Stimulated activated CD8-positive, alpha-beta memory T cell treated with anti-CD3 and anti-CD28 coated beads, Interleukin-4, amount 100 ng/mL, for 24 hours (primary cell): ENCODE measurements at places on chromosomes 2 and 18.

DNA sequence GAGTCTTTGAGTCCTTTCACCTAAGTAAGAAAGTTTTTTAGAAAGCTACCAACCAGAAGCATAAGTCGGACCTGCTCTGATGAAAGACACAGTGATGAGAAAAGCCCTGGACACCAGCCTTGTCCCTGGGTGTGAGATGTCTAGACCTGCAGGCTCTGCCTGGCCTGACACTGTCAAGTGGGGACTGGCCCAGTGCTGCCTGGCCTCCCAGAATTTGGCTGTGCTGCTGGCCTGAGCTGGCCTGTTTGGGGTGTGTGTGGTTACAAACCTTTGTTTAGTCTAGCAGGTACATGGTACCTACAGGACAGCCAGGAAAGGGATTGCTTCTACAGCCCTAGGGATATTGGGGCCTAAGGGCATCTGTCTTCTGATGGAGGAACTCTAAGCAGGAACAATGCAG is 48.3 kb downstream of the ASB1 start:
- DNase-seq = no peak

GRCh38 chr2:199460846-199461710 is 3.3 kb upstream of the SATB2 start:
- no peak for DNase-seq

- DNase-seq = no peak
These were observed 84.0 kb downstream of the SPP2 start for GRCh38 chr2:234134496-234134895.

DNA sequence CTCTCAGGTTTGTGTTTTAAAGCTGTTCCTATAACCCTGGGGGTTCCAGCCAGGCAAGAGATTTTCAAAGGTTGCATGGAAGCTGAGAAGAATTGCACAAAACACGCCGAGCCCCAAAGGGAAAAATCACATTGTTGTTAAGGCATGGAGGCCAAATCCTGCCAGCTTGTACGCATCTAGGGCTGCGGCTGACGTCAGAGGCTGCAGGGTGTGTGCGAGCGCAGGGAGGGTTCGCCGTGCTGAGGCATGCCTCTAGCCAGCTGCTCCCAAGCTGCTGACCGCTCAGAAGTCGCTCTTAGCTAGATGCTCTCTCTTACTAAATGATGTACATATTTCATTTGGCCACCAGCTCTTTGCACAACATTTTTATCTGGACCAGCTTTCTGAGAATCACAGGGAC is 191.8 kb downstream of the LPIN1 start:
- no peak for DNase-seq

GRCh38 chr2:10531874-10532637 is 83.9 kb upstream of the ODC1 start:
- no peak for DNase-seq

DNA sequence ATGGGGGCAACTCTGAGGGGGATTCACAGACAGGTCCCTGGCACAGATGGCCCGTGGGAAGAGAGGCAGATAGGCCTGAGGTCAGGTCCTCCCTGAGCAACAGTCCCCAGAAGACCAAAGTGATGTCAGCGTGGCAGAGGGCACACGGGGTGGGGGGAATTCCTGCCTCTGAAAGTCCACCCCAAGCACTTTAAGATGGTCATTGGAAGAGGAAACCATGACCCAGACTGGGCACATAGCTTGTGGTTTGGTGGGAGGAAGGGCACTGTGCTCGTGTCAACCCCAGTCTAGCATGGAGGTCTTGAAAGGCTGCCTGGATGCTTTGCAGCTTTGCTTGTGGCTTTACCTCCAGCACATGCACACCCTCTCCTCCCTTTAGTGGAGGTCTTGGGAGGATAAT is 38.0 kb upstream of the SIX2 start:
- no peak for DNase-seq

DNA sequence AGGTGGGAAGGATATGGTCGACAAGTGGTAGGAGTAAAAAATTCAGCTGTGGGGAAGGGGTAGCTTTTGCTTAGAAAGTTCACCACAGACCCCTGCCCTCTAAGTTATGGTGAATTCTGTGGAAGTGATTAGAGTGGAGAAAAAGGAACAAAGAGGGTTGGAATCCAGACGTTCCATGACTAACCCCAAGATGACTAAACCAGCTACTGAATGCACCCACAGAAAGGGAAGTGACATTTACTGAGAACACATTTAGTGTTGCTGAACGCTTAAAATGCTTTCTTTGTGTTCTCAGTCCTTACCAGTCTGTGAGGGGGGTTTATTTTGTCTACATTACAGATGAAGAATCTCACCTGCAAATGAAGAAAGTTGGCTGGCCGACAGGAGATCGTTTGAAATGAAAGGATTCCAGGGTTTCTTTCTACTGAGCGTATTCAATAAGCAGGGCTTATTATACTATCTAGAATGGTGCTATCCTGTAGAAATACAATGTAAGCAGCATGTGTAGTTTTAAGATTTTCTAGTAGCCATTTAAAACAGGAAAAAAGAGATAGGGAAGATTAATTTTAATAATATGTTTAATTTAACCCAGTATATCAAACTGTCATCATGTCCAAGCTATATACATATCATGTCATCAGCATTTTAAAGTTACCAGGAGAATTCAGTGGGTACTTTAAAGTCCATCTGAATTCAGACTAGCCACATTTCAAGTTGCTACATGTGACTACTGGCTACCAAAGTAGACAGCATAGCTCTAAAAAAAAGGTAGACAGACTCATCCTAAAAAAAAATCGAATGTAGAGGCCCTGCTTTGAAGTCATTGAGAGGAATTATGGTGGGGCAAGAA is 60.1 kb downstream of the LIMS1 start:
- no peak for DNase-seq

GRCh38 chr2:234836271-234836670 is 115.5 kb upstream of the SH3BP4 start:
- DNase-seq = no peak

GRCh38 chr2:10269711-10270610 is 32.7 kb upstream of the HPCAL1 start:
- no peak for DNase-seq

DNA sequence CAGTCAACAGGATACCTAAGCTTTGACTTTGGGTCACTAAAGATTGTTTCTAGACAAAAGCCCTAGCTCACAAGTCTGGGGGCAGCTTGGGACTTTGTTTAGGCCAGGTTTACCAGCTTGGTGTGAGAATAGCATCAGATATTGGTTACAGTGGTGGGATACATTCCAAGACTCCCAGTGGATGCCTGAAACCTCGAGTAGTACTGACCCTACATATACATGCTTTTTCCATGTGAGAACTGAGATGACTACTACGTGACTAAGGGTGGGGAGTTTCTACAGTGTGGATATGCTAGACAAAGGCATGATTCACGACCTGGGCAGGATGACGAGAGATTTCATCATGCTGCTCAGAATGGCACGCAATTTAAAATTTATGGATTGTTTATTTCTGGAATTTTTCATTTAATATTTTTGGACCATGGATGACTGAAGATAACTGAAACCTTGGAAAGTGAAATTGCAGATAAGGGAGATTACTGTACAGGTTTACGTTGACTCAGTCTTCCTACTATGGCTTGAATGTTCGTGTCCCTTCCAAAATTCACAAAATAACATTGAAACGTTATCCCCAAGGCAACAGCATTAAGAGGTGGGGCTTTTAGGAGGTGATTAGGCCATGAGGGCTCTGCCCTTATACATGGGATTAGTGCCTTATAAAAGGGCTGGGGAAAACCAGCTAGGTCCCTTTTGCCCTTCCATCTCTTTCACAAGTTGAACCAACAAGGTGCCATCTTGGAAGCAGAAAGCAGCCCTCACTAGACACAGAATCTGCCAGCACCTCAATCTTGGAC is 50.2 kb upstream of the CTAGE1 start:
- no peak for DNase-seq

DNA sequence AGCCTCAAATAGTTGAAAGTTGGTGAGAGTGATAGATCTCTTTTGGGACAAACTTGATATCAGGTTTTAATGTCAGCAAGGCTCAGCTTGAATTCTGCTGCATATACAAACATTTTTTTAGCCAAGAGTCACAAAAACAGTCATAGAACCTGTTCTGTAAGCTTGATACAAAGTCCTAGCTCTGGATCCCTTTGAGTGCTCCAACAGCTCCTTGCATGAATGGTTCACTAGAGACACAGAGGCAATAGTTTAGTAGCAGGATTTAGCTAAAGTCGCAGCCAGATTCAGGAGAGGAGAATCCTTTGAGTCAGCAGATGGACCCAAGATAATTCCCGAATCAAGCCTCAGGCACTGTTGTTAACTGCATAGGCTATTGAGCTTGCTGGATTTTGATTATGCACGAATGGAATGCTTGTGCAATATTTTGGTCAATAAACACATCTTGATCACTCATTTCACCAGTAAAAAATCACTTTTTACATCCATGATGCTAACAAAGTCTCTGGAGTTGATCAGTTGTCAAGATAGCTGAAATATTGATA is 148.6 kb downstream of the KLHL14 start:
- DNase-seq = no peak

DNA sequence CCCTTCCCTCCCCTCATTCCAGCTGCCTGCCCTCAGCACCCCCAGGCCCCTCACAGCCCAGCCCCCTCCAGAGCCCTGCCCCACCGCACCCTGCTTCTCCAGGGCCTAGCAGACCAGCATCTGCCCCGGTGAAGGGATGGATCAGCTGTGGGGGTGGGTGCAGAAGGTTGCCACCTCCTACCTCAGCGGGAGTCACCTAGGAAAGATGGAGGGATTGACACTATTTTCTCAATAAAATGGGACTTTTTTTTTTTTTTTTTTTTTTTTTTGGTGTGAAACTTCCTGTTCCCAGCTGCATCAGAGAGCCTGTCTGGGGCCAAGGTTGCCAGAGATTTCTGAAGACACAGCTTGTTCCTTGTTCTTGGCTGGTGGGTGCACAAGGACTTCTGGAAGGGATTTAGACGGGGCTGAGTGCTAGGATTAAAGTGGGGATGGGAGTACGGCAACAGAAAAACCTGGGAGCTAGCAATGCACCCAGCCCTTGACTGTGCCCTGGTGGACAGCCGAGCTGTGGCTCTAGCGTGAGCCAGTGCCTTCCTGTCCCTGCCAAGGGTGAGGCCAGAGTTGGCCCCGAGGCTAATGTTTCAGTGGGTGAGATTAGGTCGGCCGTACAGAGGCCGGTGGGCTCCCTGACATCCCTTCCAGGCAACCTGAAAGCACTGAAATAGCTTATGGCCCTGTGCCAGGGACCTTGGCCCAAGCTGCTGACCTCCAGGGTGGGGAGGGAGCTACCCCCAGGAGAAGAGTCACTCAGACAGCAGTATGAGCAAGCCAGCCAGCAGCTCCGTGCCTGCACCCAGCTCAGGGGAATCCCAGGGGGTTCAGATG is 4.6 kb downstream of the B3GNT7 start:
- DNase-seq = no peak

DNA sequence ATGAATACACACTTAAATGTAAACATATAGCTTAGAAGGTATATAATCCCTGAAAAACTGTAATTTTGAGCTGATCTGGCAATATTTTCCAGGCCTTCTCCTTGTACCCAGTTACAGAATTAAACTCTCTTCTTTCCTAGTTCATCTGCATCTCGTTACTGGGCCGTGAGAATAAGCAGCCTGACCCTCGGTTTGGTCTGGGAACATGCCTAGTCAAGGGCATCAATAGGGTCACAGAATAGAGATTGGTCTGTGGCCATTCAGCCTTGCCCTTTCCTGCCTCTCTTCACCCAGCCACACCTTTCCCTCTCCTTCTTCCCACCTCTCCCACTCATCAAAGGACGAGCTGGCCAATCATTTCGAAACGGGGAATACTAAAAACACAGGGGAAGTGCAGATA is 27.3 kb downstream of the SULT1C2 start:
- no peak for DNase-seq

GRCh38 chr2:14015113-14015630 is 617.3 kb upstream of the LRATD1 start:
- no peak for DNase-seq

DNA sequence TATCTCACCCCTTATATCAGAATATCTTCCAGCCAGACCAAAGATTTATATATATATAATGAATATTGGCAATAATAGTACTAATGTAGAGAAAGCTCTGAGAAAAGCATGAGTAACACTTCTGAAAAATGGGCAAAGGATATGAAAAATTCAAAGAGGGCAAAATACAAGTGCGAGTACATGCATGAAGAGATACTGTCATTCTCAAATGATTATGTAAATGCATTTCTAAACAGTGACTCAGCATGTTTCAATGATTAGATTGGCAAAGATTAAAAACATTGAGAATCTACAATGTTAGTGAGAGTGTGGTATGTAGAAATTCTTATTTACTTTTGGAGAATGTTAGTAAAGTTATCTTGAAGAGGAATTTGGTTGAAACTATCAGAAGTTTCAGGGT is 118.3 kb upstream of the NEDD4L start:
- no peak for DNase-seq

DNA sequence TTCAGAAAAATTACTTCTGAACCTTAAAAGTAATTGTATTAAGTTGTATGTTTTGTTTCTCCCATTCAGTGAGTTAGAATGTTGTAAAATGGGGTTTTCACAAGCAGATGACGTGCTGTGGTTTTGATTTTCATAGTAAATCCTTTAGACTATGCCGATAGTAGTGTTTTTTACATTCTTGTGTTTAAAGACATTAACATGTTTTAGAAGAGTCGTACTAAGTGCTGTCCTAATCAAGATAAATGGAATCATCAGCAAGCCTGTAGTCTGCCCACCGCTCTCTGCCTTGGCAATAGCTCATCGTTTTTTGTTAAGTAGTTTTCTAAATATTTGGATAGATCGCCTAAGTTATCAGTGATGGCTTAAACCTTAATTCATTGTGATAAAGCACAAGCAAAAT is 21.5 kb downstream of the PKP4 start:
- DNase-seq = no peak

- no peak for DNase-seq
These were observed 3.8 kb upstream of the LTBP1 start for GRCh38 chr2:32942793-32943485.

- DNase-seq = no peak
These were observed 231.7 kb upstream of the FOSL2 start for GRCh38 chr2:28160986-28161425.

- DNase-seq = no peak
These were observed 66.2 kb downstream of the STAT1 start for GRCh38 chr2:190947711-190948251.

DNA sequence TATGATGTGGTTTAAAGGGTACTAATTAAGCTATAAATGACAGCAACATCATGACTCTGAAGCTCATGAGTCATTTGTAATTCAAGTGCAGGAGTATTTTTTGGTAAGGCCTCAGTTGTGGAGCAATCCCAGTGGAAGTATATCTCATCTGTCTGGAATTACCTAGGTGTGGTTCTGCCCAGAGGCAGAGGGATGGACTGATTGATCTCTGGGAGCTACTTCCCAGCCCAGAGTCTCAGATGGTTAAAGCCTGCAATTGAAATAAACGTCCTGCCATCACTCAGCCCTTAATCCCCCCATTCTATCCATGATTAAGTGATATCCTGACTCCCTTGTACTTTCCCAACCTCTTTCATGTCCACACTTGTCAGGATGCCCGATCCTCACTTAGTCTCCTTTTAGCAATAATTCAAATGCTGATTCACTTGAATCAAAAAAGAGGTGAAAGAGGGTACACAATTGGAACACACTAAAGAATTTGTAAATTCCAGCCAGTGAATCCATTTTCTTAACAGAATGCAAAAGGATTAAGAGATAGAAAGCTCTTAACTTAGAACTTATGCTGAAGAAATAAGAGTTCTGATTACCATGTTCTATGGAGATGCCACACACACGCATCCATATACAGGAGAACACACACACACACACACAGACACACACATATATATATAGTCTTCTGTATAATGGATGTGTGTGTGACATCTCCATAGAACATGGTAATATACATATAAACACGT is 664.4 kb downstream of the NYAP2 start:
- DNase-seq = no peak

GRCh38 chr2:34949316-34949715 is 1350.2 kb upstream of the FAM98A start:
- DNase-seq = no peak

- no peak for DNase-seq
These were observed 273.5 kb upstream of the MMADHC start for GRCh38 chr2:149861034-149861433.
